Lung (tissue), 17 donors: ENCODE measurements at places on chromosomes 2 and 18. TPM values are rescaled to one million over a fixed set of nuclear protein-coding genes. Genes with fewer than 3 reads are reported as not detected.

GRCh38 chr18:48996901-48997463 lies 46.2 kb upstream of the SMAD7 start:
- no peaks in the 10 kb centered on the region for H3K36me3 ChIP-seq
- no peak for DNase-seq
- H3K4me1 ChIP-seq, result peaks cover 21% of the 10 kb centered on the region
- no peak overlapping the region for H3K4me3 ChIP-seq

DNA sequence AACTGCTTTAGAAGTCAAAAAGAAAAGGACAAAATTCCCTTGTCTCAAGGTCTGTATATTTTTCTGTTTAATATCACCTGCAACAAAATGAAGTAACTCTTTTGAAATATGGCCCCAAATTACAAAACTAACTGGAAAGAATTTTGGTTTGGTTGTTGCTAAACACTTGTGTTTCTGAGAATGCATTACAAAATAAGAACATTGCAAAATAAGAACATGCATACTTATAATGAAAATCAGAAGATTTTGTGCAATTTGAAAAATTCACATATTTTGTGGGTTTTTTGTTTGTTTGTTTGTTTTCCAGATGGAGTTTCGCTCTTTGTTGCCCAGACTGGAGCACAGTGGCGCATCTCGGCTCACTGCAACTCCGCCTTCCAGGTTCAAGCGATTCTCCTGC lies 21.8 kb downstream of the NDUFB3 start:
- H3K4me1 ChIP-seq, result no peaks in the 10 kb centered on the region
- no peak overlapping the region for H3K4me3 ChIP-seq
- H3K36me3 ChIP-seq, result no peaks in the 10 kb centered on the region
- no peak overlapping the region for H3K27ac ChIP-seq
- no peaks in the 10 kb centered on the region for H3K27me3 ChIP-seq
- no peak for DNase-seq

GRCh38 chr18:59918320-59918755 lies 18.5 kb downstream of the PMAIP1 start:
- no peaks in the 10 kb centered on the region for H3K27me3 ChIP-seq
- H3K27ac ChIP-seq, result no peak overlapping the region
- H3K36me3 ChIP-seq, result no peaks in the 10 kb centered on the region
- H3K4me1 ChIP-seq, result no peaks in the 10 kb centered on the region
- H3K4me3 ChIP-seq, result no peak overlapping the region

POLR1B gene
- 26.4 TPM for total RNA-seq

DNA sequence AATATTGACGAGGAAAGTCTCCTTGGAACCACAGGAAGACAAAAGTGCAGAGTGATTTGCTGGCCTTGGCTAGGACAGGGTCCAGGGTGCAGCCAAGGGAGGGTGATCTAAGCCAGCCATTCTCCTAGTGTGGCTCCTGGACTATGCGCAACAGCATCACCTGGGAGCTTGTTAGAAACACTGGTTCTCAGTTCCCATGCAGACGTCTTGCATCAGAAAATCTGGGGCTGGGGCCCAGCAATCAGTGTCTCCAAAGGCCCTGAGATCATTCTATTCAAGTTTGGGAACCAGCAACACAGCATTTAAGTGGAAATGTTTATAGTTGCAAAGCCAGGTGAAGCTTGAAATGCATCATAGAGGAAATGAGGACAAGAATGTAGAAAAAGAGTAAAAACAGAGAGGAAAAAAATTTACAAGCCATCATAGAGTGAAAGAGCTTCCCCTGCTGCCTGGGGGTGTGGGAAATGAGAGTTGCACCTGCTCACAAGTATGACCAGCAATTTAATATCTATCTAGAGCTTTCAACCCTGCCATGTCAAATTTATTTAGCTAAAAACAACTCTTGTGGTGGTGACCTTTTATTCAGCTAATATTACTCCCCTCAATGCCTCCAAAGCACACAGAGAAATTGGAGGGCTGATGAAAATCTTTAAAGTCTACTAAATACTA lies 54.4 kb upstream of the SEC11C start:
- no peak overlapping the region for H3K4me3 ChIP-seq
- DNase-seq, result no peak
- H3K27me3 ChIP-seq, result no peaks in the 10 kb centered on the region

DNA sequence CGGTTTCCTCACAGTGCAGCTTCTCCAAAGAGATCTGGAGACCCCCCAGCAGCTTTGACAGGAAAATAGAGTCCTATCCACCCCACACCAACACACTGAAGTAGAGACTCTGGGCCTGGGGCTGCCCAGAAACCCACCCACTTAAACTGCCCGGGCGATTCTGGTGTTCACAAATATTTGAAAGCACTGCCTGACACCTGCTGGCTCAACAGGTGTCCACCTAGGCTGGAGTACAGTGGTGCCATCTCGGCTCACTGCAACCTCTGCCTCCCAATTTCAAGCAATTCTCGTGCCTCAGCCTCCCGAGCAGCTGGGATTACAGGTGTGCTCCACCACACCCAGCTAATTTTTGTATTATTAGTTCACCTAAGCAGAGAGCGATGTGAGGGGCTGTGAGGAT lies 5.3 kb downstream of the STEAP3 start:
- no peak overlapping the region for H3K4me3 ChIP-seq
- H3K27ac ChIP-seq, result no peak overlapping the region
- peaks cover 13% of the 10 kb centered on the region for H3K4me1 ChIP-seq
- DNase-seq, result no peak

DNA sequence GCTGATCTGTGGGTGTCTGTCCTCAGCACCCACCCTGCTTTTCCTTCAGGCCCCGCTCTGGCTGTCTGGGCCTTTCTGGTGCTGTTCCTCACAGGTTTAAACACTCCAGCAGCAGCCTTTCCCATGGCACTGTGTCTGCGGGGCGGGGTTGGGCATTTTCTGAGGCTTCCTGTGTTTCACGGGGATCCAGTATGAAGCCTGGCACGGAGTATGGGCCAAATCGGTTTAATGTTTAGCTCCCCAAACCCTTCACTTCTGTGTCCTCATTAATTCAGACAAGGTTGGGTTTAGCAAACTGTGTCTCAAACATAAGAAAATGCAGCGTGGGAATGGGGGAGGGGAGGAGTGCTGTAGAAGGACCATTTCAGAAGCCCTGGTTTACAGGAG lies 44.9 kb downstream of the HPCAL1 start:
- peak overlapping the region; percentile 73 for H3K27ac ChIP-seq
- H3K27me3 ChIP-seq, result no peaks in the 10 kb centered on the region
- peaks cover 29% of the 10 kb centered on the region for H3K4me1 ChIP-seq
- H3K4me3 ChIP-seq, result no peak overlapping the region
- DNase-seq, result no peak
- no peaks in the 10 kb centered on the region for H3K36me3 ChIP-seq

GRCh38 chr2:30213326-30213725 lies 18.0 kb upstream of the LBH start:
- H3K27ac ChIP-seq, result no peak overlapping the region
- no peaks in the 10 kb centered on the region for H3K36me3 ChIP-seq
- no peaks in the 10 kb centered on the region for H3K27me3 ChIP-seq

DNA sequence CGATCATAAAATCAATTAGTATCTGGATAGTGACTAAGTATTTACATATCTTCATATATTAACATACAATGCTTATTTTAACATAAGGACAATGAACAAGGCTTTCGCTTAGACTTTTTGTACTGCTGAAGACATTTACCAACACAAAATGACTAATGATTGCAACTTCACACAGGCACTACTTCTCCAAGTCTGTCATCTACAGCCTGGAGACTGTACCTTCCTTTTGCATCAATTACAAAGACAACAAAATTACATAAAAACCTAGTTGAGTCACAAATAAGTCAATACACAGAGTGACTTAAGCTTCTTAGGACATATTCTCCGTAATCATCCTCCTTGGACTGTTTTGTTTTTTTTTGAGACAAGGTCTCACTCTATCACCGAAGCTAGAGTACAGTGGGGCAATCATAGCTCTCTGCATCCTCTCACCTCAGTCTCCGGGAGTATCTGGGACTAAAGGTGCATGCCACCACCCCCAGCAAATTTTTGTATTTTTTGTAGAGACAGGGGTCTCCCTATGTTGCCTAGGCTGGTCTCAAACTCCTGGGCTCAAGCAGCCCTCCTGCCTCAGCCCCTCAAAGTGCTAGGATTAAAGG lies 15.9 kb downstream of the PUM2 start:
- H3K4me3 ChIP-seq, result no peak overlapping the region
- H3K4me1 ChIP-seq, result peaks cover 16% of the 10 kb centered on the region
- no peaks in the 10 kb centered on the region for H3K36me3 ChIP-seq
- H3K27me3 ChIP-seq, result no peaks in the 10 kb centered on the region

DNA sequence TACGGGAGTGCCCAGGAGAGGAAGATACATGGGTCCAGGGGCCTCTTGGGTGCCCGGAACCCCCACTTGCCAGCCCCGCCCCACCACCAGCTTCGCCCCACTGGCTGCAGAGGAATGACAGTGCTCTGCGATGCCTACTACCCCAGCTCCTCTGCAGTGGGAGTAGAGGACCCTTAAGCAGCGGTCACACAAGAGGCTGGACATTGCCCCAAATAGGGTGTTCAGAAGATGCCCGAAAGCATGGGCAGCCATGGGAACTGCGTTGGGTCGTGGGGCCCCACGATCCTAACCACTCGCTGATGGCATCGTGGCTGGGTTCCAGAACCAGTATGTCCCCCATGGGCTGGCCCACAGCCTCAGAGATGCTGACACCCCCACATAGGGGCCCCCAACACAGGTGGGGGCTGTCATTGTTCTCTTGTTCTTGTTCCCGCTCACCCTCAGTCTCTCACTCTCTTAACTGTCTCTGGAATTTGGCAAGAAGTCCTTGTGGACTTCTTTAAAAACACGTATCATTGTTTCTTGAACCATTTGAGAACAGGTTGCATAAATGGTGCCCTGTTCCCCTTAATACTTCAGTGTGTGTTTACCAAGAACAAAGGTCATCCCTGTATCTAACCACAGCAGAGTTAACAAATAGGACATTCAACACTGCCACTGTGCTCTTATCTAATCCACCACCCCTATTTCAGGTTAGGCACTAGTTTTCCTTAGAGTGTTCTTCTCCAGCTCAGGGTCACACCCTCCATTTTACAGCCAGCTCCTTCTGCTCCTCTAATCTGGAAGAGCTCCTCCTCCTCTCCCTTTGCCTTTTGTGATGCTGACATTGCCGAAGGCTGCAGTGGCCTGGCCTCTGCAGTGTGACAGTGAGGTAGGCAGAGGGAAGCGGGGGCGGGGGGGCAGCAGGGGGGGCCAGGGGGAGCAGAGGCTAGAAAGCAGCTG lies 76.3 kb downstream of the STPG4 start:
- peaks cover 18% of the 10 kb centered on the region for H3K4me1 ChIP-seq
- H3K36me3 ChIP-seq, result no peaks in the 10 kb centered on the region
- DNase-seq, result no peak
- no peak overlapping the region for H3K4me3 ChIP-seq

- no peak overlapping the region for H3K4me3 ChIP-seq
- H3K27ac ChIP-seq, result no peak overlapping the region
- no peaks in the 10 kb centered on the region for H3K4me1 ChIP-seq
- no peaks in the 10 kb centered on the region for H3K27me3 ChIP-seq
- no peak for DNase-seq
- no peaks in the 10 kb centered on the region for H3K36me3 ChIP-seq
Measured at GRCh38 chr2:102417946-102418345, 5.0 kb upstream of the IL18RAP start.

DNA sequence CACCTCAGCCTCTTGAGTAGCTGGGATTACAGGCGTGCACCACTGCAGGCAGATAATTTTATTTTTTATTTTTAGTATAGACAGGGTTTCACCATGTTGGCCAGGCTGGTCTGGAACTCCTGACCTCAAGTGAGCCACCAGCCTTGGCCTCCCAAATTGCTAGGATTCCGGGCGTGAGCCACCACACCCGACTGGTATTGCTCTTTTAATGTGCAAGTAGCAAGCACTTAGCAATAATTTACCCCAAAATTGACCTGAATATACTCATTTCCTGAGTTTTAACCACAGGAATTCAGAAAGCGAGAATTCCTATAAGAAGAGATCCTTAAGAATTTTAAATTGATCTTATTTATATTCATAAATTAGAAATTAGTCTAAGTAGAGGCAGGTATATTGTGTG lies 169.1 kb downstream of the CDH2 start:
- H3K27me3 ChIP-seq, result no peaks in the 10 kb centered on the region
- peaks cover 44% of the 10 kb centered on the region for H3K4me1 ChIP-seq
- DNase-seq, result no peak
- no peaks in the 10 kb centered on the region for H3K36me3 ChIP-seq

DCDC2C gene
- 0.37 TPM for total RNA-seq

MARCO gene
- 20.3 TPM for total RNA-seq

- peaks cover 2% of the 10 kb centered on the region for H3K4me1 ChIP-seq
- no peak overlapping the region for H3K4me3 ChIP-seq
- no peak for DNase-seq
Measured at GRCh38 chr2:45120546-45120945, 111.3 kb upstream of the SIX2 start.

DNA sequence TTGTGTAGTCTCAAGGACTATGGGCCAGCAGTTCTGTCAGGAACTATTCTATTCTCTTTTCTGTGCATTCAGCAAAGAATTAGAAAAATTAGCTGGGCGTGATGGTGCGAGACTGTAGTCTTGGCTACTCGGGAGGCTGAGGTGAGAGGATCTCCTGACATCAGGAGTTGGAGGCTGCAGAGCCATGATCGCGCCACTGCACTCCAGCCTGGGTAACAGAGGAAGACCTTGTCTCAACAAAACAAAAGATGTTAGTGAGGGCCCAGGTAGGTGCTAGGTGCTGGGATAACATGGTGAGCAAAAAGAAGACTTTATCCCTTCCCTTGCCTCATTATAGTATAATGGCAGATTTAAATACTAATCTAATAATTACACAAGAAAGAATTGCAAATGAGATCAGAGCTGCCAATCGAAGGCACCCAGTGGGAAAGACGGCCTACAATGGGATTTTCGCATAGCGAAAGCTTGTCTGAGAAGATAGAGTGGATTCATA lies 447 bp upstream of the MRPL19 start:
- H3K27ac ChIP-seq, result no peak overlapping the region
- H3K4me1 ChIP-seq, result no peaks in the 10 kb centered on the region
- H3K27me3 ChIP-seq, result no peaks in the 10 kb centered on the region
- peaks cover 6% of the 10 kb centered on the region for H3K36me3 ChIP-seq

NEUROD1 gene
- not detected for total RNA-seq

GRCh38 chr2:176507786-176508185 lies 238.5 kb downstream of the MTX2 start:
- H3K36me3 ChIP-seq, result no peaks in the 10 kb centered on the region
- H3K4me1 ChIP-seq, result no peaks in the 10 kb centered on the region
- no peaks in the 10 kb centered on the region for H3K27me3 ChIP-seq
- no peak for DNase-seq
- H3K4me3 ChIP-seq, result no peak overlapping the region
- H3K27ac ChIP-seq, result no peak overlapping the region

- no peak overlapping the region for H3K4me3 ChIP-seq
- no peaks in the 10 kb centered on the region for H3K4me1 ChIP-seq
- no peak overlapping the region for H3K27ac ChIP-seq
- H3K36me3 ChIP-seq, result no peaks in the 10 kb centered on the region
- no peaks in the 10 kb centered on the region for H3K27me3 ChIP-seq
Measured at GRCh38 chr2:120831086-120831485, 95.4 kb downstream of the GLI2 start.
